ENCODE measurements at places on chromosomes 7 and 10. TPM values are rescaled to one million over a fixed set of nuclear protein-coding genes. Genes with fewer than 3 reads are reported as not detected.

DNA sequence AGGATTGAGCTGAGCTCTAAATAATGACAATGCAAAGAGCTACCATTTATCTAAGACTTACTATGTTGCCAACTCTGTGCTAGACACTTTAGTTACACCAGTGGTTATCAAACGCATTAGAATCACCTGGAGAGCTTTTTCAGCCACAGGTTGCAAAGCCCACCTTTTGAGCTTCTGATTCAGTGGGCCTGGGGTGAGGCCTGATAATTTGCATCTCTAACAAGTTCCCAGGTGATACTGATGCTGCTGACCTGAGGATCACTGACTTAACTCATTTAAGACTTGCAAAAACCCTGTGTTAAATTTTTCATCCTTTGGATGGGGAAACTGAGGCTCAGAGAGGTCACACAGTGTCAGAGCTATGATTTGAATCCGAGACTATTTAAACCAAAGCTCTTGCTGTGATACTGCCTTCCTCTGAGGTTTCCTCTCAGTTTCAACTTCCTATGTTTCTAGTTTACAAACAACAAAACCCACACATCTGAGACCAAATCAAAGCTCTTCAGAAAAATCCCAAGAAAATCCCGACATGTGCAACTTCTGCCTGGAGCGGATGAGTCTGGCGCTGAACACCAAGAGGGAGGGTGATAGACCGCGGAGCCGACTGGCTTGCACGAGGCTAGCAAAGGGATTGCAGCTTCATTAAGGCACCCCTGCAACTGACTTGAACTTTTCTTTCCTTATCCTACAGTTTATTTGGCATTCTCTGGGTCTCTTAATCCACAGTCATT lies 124.9 kb downstream of the CYP26A1 start:
- no peak overlapping the region for H3K27ac ChIP-seq
- H3K27me3 ChIP-seq, result no peaks in the 10 kb centered on the region
- no peaks in the 10 kb centered on the region for H3K4me1 ChIP-seq
- H3K36me3 ChIP-seq, result no peaks in the 10 kb centered on the region

The EMX2 gene
- not detected for total RNA-seq

The CFAP69 gene
- total RNA-seq, result 11.9 TPM

The VSTM4 gene
- 1.7 TPM for total RNA-seq

The GIMAP2 gene
- 4.8 TPM for total RNA-seq

The CLEC5A gene
- not detected for total RNA-seq

The ZDHHC6 gene
- 28.4 TPM for total RNA-seq
